Activated CD8-positive, alpha-beta memory T cell treated with anti-CD3 and anti-CD28 coated beads for 1 hour (primary cell): ENCODE measurements at places on chromosomes 1 and 21.

GRCh38 chr1:244214009-244214967 is 163.2 kb downstream of the ZBTB18 start:
- no peak for DNase-seq

GRCh38 chr1:206103979-206104378 is 13.2 kb downstream of the AVPR1B start:
- no peak for DNase-seq

GRCh38 chr1:204145033-204145504 is 6.8 kb downstream of the ETNK2 start:
- DNase-seq: no peak

- no peak for DNase-seq
Measured at GRCh38 chr1:172885411-172885810, 165.3 kb downstream of the TNFSF18 start.

GRCh38 chr21:45055861-45056260 is 18.5 kb upstream of the ADARB1 start:
- no peak for DNase-seq
